ENCODE measurements at places on chromosomes 16 and 17.
A peak's percentile ranks its signal among the peaks of the same experiment; 100 is the strongest.

GRCh38 chr17:68544111-68544915, 32.1 kb downstream of the PRKAR1A start:
- no peak for DNase-seq

DNA sequence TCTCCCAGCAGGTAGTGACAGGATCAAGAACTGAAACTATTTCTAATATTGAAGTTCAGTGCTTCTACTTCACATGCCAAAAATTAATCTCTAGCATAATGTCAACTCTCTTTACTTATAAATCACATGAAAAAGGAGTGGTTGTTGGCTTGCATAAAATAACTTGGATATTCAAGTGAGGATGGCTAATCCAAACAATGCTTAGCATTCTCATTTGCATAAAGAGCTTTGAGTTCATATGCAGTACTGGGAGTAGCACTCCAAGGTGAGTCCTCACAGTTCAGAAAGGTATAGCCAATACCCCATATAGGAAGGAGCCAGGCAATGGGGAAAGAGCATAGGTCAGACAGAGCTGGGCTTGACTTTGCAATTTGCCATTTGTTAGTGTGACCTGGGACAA, 149.3 kb downstream of the PCTP start:
- DNase-seq: no peak

- no peak for DNase-seq
These were observed 31.9 kb upstream of the HOXB13 start for GRCh38 chr17:48760411-48760810.

GRCh38 chr17:6913608-6914443, 82.0 kb upstream of the ALOX12 start:
- peak; percentile 44 for DNase-seq

DNA sequence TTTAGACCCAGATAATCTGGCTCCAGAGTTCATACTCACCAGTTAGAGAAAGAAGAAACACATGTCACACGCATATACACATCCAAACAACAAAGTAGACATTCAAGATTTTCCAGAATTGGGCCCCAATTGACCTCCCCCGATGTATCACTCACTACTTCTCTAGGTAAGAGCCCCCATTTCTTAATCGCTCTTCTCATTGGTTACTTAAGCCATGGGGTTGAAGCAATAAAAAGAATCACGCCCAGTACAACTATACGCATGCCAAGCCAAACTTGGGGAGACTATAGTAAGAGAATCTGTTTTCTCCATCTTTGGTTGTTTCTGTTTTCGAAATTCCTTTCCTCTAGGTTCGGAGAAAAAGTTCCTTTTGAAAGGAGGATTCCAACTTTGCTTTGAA, 565 bp downstream of the DDX52 start:
- peak; percentile 8 for DNase-seq

DNA sequence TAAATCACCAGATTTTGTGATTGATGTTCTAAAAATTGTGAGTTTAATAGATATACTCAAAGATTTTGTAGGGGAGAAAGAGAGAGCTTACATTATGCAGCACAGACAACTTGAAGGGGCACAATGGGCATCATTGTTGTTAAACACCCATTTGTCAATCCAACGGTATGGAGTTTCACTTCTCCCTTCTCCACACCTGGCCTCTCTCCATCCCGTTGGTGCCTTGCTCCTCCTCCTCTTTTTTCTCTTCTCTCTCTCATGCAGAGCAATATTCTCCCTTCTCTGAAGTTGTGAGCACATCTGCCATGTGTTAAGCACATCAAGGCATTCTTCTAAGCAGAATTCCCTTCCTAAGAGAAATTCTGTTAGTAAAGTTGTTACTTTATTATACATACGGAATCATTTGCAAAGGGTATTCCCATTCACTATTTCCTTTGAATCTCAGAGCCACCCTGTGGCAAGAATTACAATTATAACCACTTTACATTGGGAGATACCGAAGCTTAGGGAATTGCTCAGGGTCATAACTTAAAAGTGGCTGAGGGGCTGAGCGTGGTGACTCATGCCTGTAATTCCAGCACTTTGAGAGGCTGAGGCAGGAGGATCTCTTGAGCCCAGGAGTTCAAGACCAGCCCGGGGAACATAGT, 40.5 kb upstream of the SKAP1 start:
- DNase-seq: no peak

GRCh38 chr16:11150190-11150589, 105.8 kb downstream of the SOCS1 start:
- DNase-seq: no peak

DNA sequence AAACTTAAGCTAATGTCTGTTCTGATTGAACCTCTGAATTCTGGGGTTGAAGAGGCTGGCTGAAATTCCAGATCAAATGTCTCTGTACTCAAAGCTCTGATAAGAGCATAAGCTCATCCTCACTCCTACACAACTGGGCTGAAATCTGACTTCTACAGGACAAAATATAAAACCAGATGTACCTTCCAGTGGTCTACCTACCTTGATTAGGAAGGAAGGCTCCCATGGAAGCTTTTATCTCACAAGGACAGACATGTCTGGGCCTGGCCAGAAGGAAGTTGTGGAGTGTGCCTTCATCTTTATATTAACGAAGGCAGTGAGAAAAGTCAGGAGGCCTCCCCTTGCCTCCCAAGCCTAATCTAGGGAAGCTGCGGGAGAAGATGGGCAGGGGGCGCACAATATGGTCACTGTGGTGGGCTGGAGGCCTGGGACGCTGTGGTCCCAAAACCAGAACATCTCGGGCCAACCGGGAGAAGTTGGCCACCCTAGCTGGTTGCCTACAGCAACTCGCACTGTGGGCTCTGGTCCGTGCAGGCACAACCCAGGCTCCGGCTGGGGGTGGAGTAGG, 55.6 kb upstream of the LRRC37A3 start:
- no peak for DNase-seq

GRCh38 chr17:43839670-43840108, 6.7 kb upstream of the MPP3 start:
- no peak for DNase-seq

DNA sequence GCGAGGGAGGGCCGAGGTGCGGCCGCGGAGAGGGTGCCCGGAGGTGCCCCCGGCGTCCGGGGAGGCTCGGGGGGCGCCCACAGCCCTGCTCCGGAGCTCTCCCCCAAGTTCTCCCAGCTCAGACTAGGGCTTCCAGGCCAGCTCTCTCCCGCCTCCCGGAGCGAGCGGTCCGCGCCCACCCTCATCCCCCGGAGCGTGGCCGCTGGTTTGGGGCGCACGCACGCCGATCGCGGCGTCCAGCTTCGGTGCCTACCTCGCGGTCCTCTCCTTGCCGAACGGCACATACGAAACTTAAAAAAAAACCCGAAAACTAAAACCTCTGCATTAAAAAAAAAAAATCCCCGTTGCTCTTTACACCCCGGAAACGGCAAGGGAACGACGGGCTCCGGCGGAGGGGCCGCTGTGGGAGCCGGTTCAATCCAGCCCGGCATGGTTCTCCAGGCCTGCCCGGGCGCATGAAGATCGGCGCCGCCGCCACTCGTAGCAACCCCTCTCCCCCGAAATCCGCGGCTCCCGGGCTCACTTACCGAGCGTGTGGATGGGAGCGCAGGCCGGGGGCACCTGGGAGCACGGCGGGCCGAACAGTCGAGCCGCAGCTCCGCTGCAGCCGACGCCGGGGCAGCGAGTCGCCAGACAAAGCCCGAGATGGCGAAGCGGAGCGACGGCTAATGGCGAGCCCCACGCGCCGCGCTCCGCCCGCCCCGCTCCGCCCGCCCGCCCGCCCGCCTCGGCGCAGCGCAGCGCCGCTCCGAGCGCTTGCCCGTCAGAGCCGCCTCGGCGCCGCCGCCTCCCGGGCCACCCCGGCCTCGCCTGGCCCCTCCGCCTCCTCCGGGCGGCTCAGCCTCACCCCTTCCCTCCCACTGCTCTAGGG, 973 bp upstream of the UBTF start:
- no peak for DNase-seq

GRCh38 chr16:72946474-72947194, 101.3 kb downstream of the ZFHX3 start:
- DNase-seq: no peak

- no peak for DNase-seq
These were observed 63.7 kb downstream of the ZNF778 start for GRCh38 chr16:89281189-89281577.

- DNase-seq: no peak
These were observed 10.0 kb upstream of the MYCBPAP start for GRCh38 chr17:50498021-50498874.

DNA sequence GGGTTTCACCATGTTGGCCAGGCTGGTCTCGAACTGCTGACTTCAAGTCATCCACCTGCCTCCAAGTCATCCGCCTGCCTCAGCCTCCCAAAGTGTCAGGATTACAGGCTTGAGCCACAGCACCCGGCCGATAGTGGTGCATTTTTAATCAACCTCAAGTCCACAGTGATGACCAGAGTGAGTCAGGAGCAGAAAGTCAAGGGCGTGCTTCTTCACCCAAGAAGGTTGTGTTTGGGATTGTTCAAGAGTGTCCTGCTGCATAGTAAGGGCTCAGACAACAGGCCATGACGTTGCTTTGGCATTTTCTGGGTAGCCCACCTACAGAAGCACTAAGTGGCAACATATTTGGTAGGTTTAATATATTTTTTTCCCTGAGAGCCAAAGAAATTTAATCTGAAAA, 108.3 kb upstream of the FAM20A start:
- no peak for DNase-seq

DNA sequence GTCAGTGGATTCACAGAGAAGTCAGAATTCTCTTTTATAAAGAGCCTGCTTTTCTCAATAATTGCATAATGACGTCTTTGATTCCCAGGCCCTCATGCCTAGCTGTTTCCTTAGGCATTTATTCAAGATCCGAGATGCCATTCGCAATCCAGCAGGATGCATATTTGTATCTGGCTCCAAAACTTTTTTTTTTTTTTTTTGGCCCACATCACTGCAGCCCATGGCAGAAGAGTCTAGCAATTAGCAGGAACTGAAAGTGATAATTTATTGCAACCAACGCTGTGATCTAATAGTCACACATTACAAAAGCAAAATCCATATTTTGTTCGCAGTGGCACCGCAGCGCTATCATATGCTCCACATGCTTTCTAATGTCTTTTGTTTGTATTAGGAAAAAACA, 503.4 kb downstream of the MAF start:
- no peak for DNase-seq

DNA sequence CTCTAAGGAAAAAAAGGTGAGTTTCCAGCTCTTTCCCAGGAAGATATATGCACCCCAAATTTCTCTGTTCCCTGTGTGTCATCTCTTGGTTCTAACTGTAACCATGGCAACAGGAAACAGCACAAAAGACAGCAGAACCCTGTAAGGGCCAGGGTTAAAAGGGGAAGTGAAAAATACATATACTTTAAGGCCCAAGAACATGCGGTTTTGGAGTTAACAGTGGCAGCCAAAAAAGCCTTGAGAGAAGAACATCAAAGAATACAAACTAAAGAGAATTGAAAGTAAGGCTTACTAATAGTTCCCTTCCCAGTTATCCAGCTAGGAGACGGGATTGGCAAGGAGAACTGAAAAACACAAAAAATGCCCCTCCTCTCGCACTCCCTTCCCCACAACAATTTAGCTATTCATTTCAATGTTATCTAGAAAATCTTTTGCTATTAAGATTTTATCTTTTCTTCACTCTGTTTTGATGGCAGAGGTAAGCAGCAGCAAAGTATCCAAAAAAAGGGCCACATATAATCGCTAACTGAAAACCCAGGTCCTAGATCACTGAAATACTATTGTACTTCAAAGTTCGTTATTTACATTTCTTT, 1.5 kb downstream of the SPOP start:
- peak; percentile 10 for DNase-seq

- DNase-seq: peak; percentile 63
These were observed at the start of gene SGSM2 for GRCh38 chr17:2336852-2337543. TSS of gene SGSM2 (plus strand) at chr17:2337501. CDS start at chr17:2337689, 188 bp downstream.

DNA sequence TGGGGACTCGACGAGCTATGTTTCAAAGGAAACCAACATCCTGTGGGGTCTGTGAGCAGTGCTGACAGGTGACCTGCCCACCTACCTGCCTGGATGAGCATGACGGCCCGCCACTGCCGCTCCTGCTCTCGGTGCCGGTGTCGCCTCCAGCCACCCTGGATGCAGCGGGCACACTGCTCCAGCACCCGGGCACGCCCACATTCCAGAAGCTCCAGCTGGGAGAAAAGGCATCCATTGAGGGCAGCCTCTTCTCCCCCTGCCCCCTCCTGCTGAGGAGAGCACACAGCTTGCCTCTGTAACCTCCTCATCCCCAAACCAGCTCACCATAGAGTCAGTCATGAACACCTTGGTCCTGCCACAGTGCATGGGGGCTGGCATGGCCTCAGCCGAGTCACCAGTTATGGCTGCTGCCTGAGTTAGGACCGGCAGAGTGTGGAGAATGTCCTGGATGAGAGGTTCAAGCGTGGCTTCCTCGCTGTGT, 14.3 kb downstream of the ZNHIT3 start:
- no peak for DNase-seq

GRCh38 chr17:50110591-50111349, 15.6 kb downstream of the PDK2 start:
- no peak for DNase-seq

GRCh38 chr17:39462631-39463375, 1.5 kb downstream of the CDK12 start:
- no peak for DNase-seq

- DNase-seq: no peak
These were observed 15.8 kb downstream of the DRC3 start for GRCh38 chr17:17988427-17988945.

- DNase-seq: no peak
These were observed 128.0 kb upstream of the C17orf78 start for GRCh38 chr17:37247825-37248224.

- peak; percentile 24 for DNase-seq
These were observed 773 bp downstream of the BLTP2 start for GRCh38 chr17:28643983-28644786.

DNA sequence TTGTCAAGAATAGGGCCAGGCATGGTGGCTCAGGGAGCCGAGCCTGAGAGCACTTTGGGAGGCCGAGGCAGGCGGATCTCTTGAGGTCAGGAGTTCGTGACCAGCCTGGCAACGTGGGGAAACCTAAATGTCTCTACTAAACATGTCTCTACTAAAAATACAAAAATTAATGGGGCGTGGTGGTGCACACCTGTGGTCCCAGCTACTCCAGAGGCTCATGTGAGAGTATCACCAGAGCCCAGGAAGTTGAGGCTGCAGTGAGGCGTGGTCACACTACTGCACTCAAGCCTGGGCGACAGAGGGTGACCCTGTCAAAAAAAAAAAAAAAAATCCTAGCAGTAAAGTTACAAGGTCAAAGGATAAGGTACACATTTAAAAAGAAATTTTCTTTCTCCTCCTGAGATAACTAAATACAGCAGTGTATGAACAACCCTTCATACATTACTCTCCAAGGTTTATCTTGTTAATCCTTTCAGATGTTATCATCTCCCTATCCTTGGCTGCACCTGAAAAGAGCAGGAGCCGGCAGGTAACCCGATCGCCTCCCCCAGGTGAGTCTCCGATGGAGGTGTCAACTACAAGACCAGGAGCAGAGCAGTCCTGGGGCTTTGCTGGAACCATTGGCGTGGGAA, 122.3 kb downstream of the GOSR1 start:
- DNase-seq: no peak

Data from T-helper 1 cell (primary cell).